Mesangial cell (primary cell): ENCODE measurements at places on chromosomes 6 and 20. TPM values are rescaled to one million over a fixed set of nuclear protein-coding genes. Genes with fewer than 3 reads are reported as not detected.

ADIG gene
- total RNA-seq = not detected in 2 replicates

PDYN gene
- not detected in 2 replicates for total RNA-seq

LRRC1 gene
- total RNA-seq = 6.4 and 15.1 TPM in 2 replicates

EFCAB8 gene
- total RNA-seq = under 0.01 TPM in 1 of 2 replicates, not detected in the other

KIF6 gene
- total RNA-seq = 0.16 and 1.3 TPM in 2 replicates
